ENCODE measurements at places on chromosomes 1 and 21.

GRCh38 chr1:203135636-203136305 lies 8.2 kb downstream of the ADORA1 start:
- no peak for DNase-seq

DNA sequence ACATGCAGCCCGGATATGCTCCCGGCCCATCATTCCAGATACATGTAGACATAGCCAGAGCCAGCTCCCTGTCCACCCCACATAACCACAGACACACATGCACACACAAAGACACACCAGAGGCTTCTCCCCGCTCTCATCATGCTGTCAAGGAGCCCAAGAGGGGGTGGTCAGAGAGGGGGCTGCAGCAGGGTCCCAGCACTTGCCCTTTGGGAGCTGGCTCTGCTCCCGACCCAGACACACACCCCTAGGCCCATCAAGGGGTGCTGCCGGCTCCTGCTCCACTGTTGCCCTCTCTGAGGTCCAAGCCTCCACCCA lies 2.6 kb downstream of the PTAFR start:
- no peak for DNase-seq

- DNase-seq, result no peak
Observed at GRCh38 chr21:42669041-42669440, 15.6 kb downstream of the PDE9A start.

GRCh38 chr1:212862111-212862690 lies 4.1 kb downstream of the FLVCR1 start:
- no peak for DNase-seq

DNA sequence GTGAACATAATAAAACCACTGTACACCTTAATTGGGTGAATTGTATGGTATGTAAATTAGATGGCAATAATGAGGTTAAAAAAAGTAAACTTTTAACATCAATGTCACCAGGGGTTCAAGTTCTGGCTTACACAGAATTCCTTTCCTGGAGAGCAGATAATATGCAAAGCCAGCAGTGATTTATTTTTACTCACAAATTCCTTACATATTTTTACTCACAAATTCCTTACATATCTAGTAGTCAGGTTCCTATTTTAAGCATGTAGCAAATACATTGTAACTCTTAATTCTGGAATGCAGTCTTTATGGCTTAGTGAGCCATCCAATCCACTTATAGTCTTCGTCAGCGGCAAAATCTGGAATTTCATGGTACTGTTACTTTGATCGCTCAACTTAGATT lies 1.3 kb upstream of the UBE4B start:
- no peak for DNase-seq

GRCh38 chr1:87154384-87154783 lies 174.3 kb upstream of the LMO4 start:
- no peak for DNase-seq

GRCh38 chr1:91836331-91837040 lies 49.5 kb downstream of the TGFBR3 start:
- DNase-seq, result no peak

DNA sequence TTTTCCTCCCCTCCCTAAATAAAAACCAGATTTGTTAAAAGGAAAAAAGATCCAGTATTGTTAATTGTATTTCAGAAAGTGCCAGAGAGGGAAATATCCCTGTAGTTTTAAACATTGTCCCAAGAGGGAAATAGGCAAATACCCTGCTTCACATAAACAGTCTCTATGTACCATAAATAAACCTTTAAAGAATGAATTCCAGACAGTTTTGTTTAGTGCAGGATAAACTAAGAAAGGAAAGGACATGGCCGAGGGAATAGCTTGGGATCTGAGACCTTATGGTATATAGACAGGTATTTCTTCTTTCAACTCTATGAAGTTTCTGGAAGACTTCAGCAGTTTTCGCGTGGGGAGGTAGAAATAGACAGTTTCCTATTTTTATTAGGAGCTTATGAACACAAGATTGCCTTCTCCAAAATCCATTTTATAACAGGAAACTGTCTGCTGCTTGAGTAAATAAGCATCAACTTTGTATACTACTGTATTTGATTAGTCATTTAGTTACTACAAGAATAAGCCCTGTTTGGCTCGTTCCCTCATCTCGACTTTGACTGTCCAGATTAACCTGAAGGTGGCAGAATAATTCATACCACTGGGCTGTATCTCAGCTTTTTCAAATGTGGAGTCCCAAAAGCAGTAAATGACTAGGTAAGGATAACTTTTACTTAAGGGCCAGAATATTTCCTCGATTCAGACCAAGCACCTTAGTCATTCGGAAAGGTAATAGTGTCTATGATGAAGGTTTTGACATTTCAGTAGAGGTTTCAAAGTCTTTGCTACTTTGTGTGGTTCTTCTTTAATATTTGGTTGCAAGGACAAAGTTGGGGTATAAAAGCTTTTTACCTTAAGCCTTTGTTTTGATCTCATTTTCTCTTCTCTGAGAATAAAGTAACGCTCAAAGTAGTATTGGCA lies 177.5 kb downstream of the VPS13D start:
- no peak for DNase-seq

DNA sequence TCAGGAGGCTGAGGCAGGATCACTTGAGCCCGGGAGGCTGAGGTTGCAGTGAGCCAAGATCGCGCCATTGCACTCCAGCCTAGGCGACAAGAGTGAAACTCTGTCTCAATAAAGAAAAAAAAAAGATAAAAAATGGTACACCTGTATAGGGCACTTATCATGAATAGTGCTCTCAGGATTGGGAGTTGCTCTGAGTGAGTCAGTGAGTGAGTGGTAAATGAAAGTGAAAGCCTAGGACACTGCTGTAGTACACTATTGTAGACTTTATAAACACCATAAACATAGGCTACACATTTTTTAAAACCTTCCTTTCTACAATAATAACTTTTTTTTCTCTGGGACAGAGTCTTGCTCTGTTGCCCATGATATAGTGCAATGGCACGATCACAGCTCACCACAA lies 16.8 kb downstream of the PHTF1 start:
- no peak for DNase-seq

GRCh38 chr1:18716112-18716784 lies 85.6 kb downstream of the PAX7 start:
- no peak for DNase-seq

GRCh38 chr1:8321612-8322011 lies 3.7 kb downstream of the SLC45A1 start:
- no peak for DNase-seq

DNA sequence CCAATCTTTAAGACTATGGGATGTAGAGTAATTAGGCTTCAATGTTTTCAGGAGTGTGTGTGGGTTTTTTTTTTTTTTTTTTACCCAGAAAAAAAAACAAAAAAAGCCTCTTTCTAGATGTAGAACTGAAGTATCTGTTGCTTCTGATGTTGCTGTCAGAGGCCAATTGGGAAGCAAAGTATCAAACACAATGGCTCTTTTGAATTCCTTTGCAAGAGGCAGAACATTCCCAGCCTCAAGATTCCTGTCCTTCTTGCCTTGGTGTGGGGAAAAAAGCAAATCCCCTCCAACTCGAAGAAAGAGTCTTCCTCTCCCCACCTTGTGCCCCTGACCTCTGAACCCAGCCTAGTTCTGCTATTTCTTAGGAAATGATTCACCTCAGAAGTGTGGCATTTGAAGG lies 55.4 kb upstream of the LMO4 start:
- no peak for DNase-seq

DNA sequence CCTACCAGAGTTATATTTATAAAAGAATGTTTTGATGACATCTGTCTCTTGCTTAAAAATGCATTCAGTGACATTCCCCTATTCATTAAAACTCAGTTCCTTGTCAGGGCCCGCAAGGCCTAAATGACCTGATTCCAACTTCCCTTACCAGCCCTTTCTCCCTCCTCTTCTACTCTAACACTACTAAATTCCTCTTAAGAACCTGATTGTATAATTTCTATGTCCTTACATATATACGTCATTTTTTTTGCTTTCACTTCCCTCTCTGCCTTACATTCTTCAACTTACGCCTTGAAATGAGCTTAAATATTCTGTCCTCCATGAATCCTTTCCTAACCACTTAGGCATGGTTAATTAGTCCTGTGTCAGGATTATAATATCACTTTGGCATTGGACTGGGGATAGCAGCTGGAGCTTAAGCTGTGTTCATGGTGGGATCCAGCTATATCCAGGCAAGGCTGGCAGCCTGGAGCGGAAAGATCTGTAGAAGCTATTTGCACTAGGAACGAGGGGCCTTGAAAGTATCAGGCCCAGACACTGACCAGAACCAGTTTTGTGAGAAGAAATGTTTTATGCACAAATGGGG lies 360.2 kb upstream of the PTBP2 start:
- no peak for DNase-seq

DNA sequence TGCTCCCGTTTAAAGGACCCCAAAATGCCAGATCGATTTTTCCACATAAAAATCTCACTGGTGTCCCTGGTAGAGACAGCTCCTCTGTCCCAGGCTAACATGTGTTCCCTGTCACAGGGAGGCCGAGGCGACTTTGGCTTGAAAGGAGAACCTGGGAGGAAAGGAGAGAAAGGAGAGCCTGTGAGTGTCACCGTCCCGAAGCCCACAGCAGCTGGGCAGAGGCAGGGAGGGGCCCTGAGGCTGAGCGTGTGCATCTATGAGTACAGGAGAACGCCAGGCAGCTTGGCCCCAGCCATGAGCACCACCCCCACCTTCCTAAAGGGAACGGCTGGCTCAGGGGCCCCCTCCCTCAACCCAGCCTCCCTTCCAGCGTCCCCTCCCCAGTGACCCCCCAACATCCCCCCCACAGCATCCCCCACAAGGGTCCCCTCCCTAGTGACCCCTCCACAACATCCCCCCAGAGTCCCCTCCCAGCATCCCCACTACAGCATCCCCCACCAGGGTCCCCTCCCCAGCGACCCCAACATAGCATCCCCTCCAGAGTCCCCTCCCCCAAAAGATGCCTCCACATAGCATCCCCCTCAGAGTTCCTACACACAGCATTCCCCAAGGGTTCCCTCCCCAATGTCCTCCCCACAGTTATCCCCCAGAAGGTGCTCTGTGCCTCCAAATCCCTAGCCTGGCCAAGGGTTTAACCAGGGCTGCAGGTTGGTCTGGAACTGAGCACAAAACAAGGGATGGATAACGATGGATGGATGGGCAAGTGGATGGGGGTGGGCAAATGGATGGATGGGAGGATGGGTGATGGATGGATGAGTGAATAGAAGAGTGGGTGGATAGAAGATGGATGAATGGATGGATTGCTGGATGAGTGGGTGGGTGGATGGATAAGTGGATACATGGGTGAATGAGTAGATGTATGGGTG lies 25.1 kb downstream of the COL6A2 start:
- DNase-seq, result peak; percentile 0

- DNase-seq, result no peak
Observed at GRCh38 chr1:22450351-22451021, 1.2 kb upstream of the ZBTB40 start.

DNA sequence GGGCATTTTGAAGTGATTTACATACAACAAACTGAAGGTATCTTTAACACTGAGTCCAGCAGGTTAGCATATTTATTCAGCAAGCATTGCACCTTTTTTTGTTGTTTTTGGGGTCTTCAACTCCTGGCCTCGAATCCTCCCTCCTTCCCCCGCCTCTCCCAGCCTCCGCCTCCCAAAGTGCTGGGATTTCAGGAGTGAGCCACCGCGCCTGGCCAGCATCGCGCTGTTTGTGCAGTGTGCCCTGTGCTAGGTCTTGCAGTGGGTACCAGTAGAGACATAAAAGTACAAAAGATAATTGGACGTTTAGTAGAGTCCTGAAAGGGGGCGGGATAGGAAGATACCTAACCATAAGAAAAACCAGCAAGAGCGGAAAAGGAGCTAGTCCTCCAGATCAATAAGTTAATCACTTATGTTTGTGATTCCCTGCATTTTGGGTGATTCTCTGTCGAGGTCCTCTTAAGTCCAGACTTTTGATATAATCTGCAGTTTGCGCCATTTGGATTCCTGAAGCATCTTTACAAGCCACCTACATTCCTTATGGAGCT lies 111.8 kb downstream of the OSBPL9 start:
- DNase-seq, result no peak

GRCh38 chr21:33799378-33800090 lies 116.1 kb downstream of the ATP5PO start:
- no peak for DNase-seq

Data from CD8-positive, alpha-beta memory T cell (primary cell).